ENCODE measurements at places on chromosomes 4 and X.

DNA sequence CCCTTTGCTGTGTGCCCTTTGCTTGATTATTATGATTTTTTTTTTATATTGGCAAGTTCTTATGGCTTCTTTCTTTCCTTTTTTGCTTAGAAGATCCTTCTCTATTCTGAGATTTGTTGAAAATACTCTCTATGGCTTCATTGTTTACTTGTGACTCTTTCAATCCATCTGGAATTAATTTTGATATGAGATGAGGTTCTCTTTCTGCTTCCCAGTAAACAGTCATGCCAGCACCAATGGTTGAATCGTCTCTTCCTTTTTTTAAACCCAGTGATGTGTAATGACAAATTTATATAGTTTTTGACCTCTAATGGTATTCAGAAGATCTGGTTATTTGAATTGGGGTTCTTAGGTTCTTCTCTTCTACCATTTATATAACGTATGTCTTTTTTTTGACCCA lies 121.8 kb downstream of the ARHGAP10 start:
- no peak for DNase-seq

DNA sequence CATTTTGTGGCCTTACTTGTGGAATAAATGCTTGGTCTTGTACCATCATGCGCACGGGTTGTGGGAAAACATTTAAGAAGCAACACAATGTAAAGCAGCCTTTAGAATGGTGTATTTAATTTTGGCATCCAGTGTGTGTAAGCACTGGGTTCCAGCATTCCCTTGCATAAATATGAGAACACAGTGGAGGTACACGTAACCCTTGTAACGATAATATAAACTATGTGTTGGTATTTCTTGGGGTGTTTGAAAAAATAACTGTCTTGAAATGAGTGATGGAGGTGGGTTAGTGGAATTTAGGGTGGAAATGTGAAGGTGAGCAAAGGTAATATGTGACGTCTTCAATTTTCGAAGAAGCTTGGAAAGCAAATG lies 2.1 kb downstream of the DCUN1D4 start:
- DNase-seq = no peak

- DNase-seq = no peak
These were observed 126.3 kb downstream of the AASDH start for GRCh38 chr4:56261027-56261426.

- DNase-seq = no peak
These were observed 173.7 kb downstream of the CENPC start for GRCh38 chr4:67371615-67372014.

- DNase-seq = no peak
These were observed 9.0 kb upstream of the DUSP9 start for GRCh38 chrX:153638041-153638371.

GRCh38 chrX:133907606-133908005 lies 77.8 kb downstream of the GPC3 start:
- no peak for DNase-seq

DNA sequence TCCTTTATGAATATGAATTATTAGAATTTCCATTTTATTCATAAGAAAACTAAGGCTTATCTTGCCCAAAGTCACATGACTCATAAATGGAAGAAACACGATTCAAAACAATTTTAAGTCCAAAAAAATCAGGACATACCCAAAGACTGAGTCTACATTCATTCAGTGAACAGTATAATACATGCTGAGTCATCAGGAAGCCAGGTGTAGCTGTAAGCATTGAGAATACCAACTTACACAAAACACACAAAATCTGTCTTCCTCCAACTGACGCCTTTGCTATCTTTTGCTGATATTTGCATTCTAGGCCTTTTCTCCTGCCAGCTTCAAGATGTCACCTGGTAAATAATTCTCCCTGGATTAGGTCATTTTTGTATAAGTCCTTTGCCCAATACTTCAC lies 520.1 kb upstream of the GALNT7 start:
- no peak for DNase-seq

DNA sequence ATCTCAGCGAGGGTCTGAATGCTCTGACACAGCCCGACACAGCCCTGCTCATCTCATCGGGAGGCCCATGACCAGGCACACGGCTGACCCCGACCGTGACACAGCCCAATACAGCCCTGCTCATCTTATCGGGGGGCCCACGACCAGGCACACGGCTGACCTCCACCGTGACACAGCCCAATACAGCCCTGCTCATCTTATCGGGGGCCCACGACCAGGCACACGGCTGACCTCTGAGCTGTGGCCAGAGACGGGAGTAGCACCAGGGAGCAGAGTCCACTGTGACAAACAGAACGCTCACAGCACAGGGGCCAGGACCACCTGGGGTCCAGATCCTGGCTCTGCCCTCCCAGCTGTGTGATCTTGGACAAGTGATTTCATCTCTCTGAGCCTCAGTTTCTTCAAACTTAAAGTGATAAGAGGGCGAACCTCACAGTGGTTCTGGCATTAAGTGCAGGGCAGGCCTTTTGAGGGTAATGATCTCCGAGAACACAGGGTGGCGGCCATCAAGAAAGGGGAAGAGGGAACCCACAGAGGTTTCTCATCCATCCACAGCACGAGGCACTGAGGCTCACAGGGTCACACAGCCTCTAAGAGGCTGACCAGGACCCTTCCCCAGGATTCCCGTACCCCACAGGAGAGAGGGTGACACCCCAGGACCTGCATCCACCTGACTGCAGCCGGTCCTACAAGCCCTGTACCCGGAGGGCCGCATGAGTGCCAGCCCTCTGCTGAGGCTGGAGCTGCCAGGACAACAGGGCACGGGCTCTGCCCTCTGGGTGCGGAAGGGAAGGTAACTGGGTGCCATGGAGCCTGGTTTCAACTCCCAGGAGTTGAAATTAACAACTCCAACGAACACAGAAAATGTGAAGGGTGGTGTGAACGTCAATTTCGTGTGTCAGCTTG lies 60.1 kb downstream of the WFS1 start:
- no peak for DNase-seq

- DNase-seq = peak; percentile 48
These were observed 323.6 kb downstream of the NR3C2 start for GRCh38 chr4:148118633-148119032.

GRCh38 chr4:87031920-87032319 lies 97.1 kb downstream of the AFF1 start:
- no peak for DNase-seq

DNA sequence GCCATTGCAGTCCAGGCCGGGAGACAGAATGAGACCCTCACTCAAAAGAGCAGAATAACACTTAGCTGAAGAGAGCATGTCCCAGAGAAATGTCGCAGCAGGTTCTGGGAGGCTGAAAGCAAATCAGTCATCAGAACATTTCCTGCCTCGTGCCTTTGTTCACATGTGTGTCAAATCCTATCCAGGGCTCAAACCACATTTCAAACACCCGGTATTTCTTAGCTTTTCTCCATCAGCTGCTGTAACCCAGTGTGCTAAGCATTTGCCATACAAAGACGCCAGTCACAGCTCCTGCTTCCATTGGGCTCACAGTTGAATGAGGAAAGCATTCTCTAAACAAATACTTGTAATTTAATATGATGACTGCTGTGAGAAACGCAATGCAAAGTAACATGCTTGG lies 6.0 kb downstream of the PALLD start:
- no peak for DNase-seq

DNA sequence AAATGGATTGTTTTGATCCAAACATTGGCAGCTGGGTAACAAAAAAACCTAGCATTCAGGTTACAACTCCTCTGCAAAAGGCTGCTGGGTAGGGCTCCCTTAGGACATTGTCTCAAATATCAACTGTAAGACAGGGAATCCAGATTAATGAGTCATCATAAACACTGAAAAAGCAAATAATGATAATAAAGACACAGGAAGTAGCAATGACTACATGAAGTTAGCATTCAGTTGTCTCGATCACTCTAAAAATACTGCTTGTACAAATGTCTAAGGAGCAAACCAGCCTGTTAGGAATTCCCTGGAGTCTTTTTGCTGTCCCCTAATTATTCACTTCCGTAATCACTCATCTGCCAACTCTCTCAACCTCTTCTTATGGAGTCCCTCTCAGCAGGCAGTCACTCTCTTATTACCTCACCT lies 259.2 kb downstream of the GPC3 start:
- DNase-seq = no peak

DNA sequence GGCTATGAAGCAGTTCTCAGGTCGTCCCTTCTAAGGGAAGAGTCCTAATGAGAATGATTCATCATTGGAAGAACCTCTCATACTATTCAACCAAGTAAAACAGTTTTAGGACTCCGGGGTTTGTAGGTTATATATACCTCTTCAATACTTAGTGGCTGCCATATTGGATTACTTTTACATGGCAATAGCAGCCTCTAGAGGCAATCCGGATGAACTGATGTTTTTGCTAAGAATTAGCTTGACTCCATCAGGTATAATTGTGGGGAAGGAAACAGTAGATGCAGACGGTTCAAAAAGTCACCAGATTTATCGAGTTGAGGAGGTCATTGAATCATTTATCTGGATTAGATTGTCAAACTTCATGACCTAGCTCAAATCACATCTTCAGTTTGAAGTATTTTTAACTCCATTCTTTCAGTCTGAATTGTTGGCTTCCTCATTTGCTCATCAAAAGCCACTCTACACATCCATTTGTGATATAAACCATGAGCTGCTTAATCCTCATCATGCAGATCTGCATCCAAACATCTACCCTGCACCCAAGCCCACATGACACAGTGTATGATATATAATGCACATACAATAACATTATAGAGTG lies 28.4 kb downstream of the GUCY1B1 start:
- DNase-seq = peak; percentile 96

- no peak for DNase-seq
These were observed 12.7 kb downstream of the G3BP2 start for GRCh38 chr4:75660491-75660890.

DNA sequence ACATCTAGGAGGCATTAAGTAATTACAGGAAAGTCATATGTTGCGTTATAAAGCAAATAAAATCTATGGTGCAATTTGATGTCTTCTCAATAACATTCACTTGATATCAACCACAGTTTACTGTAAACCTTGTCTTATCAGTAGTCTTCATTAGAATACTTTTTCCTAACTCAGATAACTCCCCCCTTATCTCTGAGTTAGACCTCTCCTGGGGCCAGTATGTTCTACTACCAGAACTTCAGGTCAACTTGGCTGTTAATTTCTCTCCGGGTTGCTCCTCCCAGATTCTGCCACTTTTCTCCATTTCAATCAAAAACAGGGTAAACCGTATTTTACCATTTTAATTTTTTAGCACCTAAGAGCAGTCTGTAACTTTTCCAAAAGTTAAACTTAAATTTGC lies 50.0 kb downstream of the KDR start:
- DNase-seq = no peak

DNA sequence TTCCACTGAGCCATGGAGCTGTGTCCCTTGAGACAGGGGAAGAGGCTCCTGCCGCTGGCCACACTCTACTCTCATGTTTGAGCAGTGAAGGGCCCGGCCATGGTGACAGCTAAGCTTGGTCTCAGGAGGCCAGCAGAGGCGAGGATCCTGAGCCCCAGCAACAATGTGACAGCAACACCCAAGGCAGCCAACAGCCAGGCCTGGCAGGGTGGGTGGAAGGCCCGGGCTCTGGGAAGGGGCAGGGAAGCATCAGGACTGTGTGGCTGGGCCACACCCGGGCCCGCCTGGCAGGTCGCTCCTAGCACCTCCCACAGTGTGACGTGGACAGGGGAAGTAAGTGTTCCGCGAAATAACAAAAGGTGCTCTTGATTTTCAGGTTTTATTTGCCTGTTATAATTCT lies 24.8 kb downstream of the L1CAM start:
- DNase-seq = no peak

DNA sequence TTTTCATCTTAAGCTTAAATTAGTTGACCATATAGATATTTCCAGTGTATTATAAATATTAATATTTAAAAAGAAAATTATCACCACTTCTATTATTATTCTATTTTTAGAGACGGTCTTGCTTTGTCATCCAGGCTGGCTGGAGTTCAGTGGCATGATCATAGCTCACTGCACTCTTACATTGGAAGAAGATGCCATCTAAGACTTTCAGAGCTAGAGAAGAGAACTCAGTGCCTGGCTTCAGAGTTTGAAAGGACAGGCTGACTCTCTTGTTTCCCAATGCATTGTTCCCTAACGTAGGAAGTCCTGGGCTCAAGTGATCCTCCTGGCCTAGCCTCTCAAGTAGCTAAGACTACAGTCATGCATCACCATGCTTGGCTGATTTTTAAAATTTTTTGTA lies 75.9 kb downstream of the FIP1L1 start:
- DNase-seq = no peak

DNA sequence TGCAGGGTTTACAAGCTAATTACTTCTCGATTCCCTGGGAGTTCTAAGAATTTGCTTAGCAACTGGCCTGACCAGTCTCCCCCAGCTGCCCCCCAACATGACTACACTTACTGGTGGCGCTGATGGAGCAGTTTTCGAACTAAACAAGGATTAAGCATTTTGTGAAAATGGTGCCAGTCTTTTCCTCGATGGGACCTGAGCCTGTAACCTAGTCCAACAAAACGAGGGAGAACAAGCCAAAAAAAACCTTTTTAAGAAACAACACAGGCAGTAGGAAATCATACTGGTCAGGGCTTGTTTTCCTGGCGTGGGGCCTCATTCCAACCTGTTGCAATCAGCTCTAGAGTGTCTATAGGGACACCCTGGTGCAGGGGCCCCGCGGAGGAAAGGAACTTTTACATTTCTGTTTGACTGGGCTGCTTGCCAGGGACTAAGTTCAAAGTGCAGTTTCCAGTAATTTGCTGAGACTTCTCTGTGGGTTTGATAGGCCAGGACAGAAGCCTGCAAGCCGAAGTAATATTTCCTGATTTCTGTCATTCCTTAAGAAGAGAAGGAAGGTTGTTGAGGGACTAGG lies 158.7 kb downstream of the SPRY1 start:
- DNase-seq = no peak

DNA sequence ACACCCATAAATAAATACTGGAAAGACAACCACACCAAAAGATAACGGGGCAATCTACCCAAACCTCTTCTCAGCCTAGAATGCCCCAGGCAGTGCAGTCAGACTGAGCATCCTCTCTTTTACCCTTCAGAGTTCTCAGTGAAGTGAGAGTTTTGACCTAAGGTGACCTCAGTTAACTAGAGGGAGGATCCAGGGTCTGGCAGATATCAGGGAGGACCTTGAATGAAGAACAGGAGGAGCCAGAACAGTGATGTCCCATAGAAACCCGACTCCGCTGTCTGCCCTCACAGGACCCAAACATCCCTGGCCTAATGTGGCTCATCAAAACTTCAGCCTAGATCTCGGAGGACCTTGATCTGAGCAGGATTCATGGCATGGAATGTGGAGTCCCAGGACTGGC lies at the start of gene MAGEB3:
TSS of gene MAGEB3 (plus strand) at position 263 of the 400 bp plus-strand sequence. CDS start 5,268 bp downstream, outside the sequence.
- no peak for DNase-seq

DNA sequence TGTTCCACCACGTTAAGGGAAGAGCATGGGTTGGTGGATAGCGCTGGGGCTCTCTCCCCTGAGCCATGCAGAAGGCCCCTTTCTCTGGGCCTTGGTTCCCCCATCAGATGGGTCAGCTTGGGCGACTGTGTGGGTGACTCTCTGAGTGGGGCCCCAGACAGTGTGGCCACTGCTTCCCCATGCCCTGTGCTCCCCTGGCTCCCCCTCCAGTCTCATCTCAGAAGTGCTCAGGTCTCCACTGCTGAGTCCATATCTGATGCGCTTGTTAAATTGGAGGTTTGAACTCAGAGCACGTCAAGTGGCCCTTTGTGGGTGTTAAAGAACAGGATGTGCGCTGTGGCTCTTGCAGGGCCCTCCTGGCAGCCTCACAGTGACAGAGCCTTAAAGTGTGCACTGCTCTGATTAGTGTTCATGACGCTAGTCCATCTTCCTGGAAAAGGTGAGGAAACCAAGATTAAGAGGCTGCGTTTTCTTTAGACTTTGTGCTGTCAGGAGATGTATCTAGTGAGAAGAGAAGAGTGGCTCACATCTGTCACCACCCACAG lies 59.8 kb downstream of the NELFA start:
- no peak for DNase-seq
